Right cardiac atrium (tissue), 5 donors: ENCODE measurements at places on chromosomes 3 and 15. TPM values are rescaled to one million over a fixed set of nuclear protein-coding genes. Genes with fewer than 3 reads are reported as not detected.

Gene PRRT3
- 1.5 TPM for total RNA-seq

Gene STXBP5L
- not detected for total RNA-seq

Gene GOLGA6L24
- total RNA-seq = not detected

Gene FBXW12
- total RNA-seq = not detected

Gene LZTFL1
- total RNA-seq = 10.1 TPM

Gene GRK7
- not detected for total RNA-seq

Gene PARL
- 53.6 TPM for total RNA-seq
